ENCODE measurements at places on chromosomes 12 and 14.

GRCh38 chr12:75550401-75551240 lies 39.2 kb upstream of the KRR1 start:
- DNase-seq, result no peak

DNA sequence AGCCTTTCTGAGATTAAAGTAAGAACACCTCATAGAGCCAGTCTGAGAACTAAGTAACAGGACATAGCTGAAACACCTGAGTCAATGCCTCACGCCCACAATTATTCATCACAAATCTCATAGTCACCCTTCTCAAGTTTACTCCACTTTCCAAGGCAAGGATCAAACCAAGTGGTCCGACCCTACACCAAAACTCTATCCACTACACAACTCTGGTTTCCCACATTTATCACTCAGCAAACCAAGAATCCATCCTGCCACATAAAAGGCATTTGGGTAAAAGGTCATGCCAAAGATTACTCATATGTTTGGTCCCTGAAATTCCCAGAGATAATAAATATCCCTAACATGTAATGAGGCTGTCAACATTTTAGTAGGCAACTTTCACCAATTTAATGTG lies 144.1 kb downstream of the RPAP3 start:
- no peak for DNase-seq

GRCh38 chr14:103191844-103192243 lies 68.6 kb downstream of the TNFAIP2 start:
- DNase-seq, result peak; percentile 60

DNA sequence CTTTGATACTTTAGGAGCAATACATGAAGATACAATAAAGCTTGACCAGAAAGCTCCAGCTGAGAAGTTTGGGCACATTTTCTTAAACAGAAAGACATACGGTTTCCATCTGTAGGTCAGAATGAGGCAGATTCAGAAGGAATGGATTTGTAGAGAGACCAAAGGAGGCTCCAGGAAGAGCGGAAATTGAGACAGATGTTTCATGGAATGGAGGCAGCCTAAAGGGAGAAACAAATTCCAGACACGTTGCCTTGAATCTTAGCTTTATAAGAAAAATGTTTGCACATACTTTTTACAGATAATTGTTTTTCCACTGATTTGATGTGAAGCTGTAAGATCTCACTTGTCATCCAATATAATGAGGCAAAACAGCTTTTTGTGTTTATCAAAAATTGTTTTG lies 24.8 kb downstream of the EPYC start:
- no peak for DNase-seq

DNA sequence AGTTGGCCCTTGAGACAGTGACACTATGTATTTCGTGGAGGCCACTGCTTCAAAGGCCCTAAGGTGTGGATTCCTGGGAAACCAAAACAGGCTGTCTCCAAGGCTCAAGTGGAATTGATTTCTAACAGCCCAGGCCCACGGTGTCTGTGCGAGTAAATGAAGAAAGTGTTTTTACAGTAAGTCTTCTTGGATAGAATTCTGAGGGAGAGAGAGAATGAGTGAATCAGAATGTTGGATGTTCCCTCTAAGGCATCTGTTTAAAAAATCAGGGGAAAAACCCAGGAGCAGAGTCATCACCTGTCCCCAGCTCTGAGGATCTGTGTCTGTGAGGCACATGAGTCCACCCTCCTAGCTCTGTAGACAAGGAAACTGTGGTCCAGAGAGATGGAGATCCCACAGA lies 22.3 kb upstream of the BDKRB1 start:
- DNase-seq, result no peak

GRCh38 chr12:66048218-66048834 lies 82.2 kb downstream of the LLPH start:
- DNase-seq, result no peak

GRCh38 chr12:95240556-95240955 lies 22.9 kb downstream of the VEZT start:
- no peak for DNase-seq

DNA sequence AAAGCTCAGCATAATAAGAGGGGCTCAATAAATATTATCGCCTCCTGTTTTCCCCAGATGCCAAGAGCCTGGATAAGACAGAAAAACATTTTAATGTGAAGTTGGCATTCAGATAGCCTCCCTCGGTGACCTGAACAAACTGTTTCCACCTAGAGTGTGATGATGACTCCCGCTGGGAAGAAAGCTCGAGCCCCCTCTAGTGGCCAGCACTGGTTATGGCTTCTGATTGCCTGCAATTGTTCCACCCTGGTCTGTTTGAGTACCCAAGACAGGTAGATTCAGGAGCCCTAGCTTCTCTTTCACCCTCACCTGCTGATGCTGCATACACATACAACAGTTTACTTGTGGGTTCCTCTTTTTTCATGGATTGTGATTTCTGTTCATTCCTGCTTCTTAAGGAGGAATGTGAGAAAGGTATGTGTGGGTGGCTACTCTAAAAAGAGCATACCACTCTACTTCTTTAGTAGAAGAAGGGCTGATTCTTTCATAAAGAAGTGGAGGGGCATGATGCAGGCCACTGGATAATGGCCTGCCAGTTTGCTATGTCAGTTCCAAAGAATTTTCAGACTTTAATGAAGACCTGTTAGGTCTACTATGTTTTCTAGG lies 6.4 kb downstream of the ERG28 start:
- DNase-seq, result peak; percentile 91

- DNase-seq, result peak; percentile 16
These were observed 105.0 kb downstream of the SNAPC1 start for GRCh38 chr14:61866932-61867920.

DNA sequence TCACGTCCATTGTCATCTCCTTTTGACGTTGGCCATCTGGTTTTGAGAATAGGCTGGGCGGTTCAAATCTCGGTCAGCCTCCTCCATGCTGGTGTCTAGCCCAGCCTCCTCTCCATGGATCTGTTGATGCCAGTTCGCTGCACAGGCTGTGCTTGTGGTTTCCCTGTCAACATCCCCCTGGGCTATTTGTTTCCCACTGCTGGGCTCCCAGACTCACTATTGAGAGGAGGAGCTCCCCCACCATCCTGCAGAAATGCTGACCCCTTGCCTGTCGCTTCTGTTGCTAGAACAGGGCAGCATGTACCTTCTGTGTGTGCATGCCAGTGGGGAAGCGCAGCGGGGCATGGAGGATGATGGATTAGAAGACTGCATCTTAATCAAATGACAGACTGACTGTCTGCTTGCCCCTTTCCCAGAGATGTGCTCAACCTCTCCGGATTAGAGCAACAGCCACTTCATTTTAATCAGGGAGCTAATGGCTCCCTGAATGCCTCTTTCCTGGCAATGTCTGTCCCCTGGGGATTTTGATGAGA lies 170.5 kb downstream of the TSPAN9 start:
- DNase-seq, result no peak

DNA sequence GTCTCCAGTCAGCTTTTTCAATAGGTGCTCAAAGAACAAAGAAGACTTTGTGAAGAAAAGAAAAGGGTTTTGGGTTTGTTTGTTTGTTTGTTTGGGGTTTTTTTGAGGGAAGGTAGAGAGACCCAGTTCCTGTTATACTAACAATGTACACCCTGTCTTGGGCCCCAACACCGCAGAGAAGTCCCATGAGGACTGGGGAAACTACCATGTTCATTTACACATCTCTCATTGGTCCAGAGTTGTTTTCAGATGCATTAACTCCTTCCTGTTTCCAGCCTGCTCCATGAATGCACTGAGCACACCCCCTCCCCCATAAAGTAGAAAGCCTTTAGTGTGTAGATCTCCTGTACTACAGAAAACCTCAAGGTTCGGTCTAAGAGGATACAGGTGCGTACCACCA lies 51.1 kb upstream of the SLC8A3 start:
- DNase-seq, result no peak

DNA sequence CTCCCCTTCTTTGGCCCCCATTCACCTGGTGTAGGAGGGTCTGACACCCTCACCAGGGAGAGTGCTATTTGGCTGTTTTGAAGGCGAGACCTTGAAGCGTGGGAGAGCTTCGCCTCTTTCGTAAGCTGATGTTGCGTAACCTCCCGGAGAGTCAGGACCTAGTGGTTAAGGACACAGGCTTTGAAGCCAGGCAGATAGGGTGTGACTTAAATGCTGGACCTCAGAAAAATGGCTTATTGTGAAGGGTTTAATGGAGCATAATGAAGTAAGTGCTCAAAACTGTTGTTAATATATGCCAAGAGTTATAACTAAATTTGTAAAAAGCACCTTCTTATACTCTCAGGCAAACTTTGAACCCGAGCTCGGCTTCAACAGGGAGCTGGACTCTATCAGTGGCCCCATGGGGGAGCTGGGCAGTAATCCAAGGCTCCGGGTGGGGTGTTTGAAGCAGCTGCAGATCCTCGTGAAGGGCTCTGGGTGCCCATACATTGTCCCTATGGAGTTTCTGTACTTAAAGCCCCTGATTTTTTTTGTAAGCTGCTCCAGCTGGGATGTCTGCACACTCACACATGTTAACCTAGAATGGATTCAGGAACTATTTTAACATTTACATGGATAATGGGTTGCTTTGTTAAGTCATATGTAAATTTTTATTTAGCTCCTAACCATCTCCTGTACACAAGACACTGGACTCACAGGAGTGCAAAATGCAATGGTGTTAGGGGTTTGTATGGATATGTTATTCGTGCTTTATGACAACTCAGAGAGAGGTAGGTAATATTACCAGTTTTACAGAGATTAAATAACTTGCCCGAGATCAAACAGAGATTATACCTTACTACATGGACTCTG lies 26.0 kb downstream of the PPFIBP1 start:
- DNase-seq, result peak; percentile 88

- DNase-seq, result peak; percentile 32
These were observed 73.9 kb upstream of the KRR1 start for GRCh38 chr12:75585330-75585729.

- no peak for DNase-seq
These were observed 129.6 kb downstream of the EMP1 start for GRCh38 chr12:13326076-13326475.

GRCh38 chr12:79895804-79896203 lies 39.1 kb downstream of the PPP1R12A start:
- DNase-seq, result no peak

GRCh38 chr12:64968989-64969819 lies 144.8 kb downstream of the TBC1D30 start:
- no peak for DNase-seq

DNA sequence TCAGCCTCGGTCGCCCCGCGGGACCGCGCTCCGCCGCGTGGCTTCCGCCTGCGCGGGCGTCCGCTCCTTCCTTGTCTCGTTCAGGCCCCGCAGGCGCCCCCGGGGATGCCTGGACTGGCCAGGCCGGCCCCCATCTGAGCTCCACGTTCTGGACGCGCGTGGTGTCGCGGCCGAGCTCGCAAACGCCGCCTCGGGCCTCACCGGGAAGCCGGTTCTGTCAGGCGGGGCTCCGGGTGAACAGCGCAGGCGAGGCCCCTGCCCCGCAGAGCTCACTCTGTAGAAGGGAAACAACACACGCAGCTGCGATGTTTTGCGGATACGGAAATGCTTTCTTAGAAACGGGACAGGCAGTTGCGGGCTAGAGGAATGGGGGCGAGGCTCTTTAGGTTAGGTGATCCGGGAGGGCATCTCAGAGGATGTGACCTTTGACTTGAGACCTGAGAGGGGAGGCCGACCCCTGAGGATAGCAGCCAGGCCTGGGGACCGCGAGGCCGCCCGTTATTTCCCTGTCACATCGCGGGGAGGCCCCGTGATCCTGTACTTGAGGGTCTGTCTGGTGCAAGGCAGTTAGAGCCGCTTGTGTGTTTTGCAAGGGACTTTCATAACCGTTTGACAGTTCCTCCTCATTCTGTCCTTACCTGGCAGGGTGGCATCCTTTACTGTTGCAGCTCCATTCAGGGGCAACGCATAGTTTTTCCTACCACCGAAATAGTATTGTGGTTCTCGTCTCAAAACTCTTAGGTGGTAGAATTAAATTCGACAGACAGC lies 584 bp downstream of the VRK1 start:
- DNase-seq, result peak; percentile 29

- peak; percentile 60 for DNase-seq
These were observed 45.5 kb downstream of the YEATS4 start for GRCh38 chr12:69404851-69405565.

- peak; percentile 89 for DNase-seq
These were observed 15.4 kb downstream of the GLTP start for GRCh38 chr12:109864916-109865315.

- peak; percentile 97 for DNase-seq
These were observed 159.4 kb downstream of the TSPAN9 start for GRCh38 chr12:3236345-3237187.

- no peak for DNase-seq
These were observed 357.4 kb downstream of the TMEM117 start for GRCh38 chr12:44193281-44193680.

GRCh38 chr14:105091517-105092170 lies 26.4 kb upstream of the GPR132 start:
- DNase-seq, result peak; percentile 25

DNA sequence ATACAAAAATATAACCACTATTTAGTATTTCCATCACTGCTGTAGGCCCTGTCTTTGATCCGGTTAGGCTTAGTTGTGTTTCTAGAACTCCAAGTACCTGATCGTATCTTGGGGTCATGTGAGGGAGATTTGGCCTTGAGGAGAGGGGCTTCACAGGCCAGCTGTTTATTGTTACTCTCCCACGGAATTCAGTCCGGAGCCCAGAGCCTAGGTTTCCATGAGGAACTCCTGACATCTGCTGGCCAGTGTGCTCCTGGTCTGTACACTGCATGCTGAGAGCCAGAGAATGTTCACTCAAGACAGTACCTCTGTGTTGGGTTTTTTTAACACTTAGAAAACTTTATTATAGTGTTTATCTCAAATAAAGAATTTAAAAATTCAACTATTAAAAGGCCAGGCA lies 341.0 kb upstream of the TMEM132C start:
- no peak for DNase-seq

DNA sequence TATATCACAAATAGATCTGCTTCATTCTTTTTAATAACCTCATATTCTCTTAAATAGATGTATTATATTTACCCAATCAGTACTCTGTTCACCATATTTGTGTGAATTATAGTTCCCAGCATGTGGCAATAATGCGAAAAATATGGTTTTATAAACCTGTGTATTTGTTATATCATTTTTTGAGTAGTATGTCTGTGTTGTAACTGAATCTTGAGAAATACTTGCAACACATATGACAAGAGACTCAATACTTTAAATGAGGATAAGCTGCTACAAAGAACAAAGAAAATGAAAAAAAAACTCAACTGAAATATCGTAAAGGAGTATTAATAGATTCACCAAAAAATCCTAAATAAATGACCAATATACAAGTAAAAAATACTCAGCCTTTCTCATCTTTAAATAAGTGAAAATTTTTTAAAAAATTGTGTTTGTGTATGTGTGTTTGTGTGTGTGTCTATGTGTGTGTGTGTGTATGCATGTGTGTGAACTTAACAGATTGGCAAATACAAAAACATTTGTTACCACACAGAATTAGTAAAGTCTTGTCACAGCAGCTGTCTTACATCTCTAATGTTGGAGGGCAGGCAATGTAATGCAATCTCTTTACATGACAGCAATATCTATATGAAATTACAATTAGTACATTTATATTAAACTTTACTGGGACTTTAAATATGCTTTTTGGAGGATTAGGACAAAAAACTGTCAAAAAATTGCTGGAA lies 441.9 kb upstream of the MGAT4C start:
- no peak for DNase-seq

Measured in trophoblast cell (in vitro differentiated cells and primary cell).